ENCODE measurements at places on chromosomes 11 and 22.
A peak's percentile ranks its signal among the peaks of the same experiment; 100 is the strongest.

DNA sequence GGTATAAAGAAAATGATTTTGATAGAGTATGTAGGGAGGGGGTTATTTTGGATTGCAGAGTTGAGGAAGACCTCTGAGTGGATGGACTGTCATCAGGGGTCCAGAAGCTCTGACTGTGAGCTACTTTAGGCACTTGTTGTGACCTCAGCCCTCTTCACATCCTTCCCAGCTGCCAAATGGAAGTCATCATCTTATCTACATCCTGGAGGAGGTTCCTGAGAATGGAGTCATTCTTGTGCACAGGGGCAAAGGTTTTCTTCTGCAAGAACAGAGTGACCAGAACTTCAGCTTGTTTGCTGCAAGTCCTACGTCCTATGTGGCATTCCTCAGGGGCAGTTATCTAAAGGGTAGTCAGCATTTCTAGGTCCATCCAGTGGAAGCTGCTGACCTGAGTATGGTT lies 393.8 kb downstream of the AASDHPPT start:
- no peak for DNase-seq

GRCh38 chr11:70464509-70465361 lies 66.4 kb downstream of the CTTN start:
- DNase-seq, result no peak

DNA sequence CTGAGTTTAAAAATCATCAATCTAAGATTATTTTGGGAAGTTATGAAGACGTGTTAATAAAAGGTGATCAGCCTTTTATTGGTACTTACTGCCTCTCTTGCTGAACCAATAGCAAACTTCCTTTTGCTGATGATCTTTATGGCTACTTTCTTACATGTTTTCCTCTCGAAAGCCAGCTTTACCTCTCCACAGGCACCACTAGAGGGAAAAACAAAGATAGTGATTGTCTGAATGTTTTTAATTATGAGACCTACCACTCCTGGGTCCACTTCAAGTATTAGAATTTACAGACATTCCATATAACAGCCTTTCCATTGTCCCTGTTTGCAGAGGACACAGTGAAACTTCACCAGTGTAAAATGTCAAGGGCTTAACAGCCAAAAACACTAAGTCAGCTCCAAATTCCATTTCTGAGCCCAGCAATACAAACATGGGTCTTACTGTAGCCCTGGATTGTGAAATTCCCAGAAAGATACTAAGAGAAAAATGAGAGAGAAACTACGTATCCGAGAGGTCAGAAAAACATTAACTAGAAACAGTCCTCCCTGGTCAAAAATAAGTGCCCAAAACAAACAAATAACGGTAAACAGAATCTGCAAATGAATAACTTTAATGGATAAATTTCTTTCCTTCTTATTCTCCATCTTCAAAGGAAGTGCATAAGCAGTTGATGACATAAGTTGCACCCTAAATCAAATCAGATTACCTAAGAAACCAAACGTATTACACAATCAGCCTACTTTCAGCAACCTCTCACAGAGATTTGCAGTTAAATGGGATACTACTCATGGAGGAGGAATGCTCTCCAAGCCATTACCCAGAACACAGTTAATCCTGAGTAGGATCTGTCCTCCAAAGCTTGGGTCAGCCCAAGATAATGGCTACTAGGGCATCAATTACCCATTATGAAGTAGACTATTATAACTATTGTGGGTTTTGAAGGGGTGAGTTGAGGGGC lies 29.5 kb downstream of the CHEK2 start:
- DNase-seq, result no peak

DNA sequence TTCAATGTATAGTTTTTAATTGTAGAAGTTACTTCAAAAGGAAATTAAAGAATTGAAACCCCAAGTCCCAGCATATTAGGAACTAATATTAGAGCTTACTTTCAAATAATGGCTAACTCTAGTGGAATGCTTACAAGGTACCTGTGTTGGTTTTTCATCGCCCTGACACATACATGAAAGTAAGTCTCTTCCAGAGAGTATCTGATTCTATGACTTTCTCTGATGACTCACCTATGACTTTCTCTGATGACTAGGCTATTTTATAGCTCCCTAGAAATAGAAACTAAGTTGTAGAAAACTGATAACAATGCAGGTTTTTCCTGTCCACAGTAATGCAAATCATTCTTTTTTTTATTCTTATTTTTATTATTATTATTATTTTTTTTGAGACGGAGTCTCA lies 33.6 kb upstream of the MMP7 start:
- no peak for DNase-seq

DNA sequence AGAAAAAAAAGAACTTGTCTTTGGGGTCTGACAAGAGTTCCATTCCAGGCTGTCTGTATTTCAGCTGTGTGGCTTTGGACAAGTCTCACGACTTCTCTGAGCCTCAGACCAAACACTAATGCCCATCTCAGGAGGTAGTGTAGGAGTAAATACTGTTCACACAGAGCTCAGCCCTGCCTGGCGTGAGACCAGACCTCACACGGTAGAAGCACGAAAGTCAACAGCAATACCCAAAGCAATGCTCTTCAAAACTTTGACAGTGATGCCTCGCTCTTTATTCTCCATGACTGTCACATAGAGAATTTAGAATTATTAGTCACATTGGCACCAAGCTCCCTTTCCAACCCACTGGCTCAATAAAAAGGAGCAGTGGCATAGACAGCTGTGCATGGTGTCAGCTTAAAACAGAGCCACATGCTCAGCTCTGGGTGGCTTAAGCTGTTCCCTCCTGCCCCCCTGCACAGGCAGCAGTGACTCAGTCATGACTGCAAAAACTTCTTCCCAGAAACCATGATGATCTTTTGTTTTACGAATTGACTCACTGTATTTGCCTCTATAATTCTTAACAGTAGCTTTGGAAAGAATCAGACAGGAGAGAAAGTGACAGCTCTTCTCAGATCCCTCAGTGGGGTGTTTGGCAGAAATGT lies 74.0 kb upstream of the PHF21B start:
- DNase-seq, result no peak

GRCh38 chr11:3109921-3110706 lies 52.9 kb upstream of the CARS1 start:
- peak; percentile 31 for DNase-seq

GRCh38 chr11:74307434-74307833 lies 4.0 kb downstream of the P4HA3 start:
- no peak for DNase-seq

- DNase-seq, result peak; percentile 96
These were observed at the start of gene XNDC1N for GRCh38 chr11:71927820-71928736. XNDC1N (minus strand) TSS chr11:71928594; CDS start chr11:71923353, 5,241 bp downstream.

- DNase-seq, result no peak
These were observed 10.6 kb upstream of the SORL1 start for GRCh38 chr11:121441521-121441920.

GRCh38 chr11:1545432-1545831 lies 26.6 kb downstream of the DUSP8 start:
- no peak for DNase-seq

GRCh38 chr11:62552485-62553079 lies 6.0 kb upstream of the AHNAK start:
- DNase-seq, result no peak

GRCh38 chr11:46492532-46492931 lies 101.0 kb upstream of the CHRM4 start:
- no peak for DNase-seq

DNA sequence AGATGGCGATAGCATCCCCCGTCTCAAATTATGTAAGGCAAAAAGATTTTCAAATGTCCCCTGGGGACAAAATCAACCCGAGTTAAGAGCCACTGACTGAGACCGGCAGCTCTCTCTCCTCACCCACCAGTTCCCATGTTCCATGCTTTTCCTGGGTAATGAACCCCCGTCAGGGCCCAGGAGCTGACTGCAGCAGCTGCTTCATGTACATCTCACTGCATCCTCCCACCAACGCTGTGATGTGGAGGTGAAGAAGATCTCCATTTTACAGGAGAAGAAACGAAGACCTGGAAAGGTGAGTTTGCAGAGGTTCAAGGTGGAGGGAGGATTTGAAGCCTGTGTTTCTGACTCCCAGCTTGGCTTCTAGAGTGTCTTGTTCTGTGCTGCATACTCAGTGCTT lies 481.1 kb downstream of the MIAT start:
- DNase-seq, result no peak

GRCh38 chr11:102293873-102294601 lies 23.2 kb upstream of the BIRC3 start:
- DNase-seq, result no peak

DNA sequence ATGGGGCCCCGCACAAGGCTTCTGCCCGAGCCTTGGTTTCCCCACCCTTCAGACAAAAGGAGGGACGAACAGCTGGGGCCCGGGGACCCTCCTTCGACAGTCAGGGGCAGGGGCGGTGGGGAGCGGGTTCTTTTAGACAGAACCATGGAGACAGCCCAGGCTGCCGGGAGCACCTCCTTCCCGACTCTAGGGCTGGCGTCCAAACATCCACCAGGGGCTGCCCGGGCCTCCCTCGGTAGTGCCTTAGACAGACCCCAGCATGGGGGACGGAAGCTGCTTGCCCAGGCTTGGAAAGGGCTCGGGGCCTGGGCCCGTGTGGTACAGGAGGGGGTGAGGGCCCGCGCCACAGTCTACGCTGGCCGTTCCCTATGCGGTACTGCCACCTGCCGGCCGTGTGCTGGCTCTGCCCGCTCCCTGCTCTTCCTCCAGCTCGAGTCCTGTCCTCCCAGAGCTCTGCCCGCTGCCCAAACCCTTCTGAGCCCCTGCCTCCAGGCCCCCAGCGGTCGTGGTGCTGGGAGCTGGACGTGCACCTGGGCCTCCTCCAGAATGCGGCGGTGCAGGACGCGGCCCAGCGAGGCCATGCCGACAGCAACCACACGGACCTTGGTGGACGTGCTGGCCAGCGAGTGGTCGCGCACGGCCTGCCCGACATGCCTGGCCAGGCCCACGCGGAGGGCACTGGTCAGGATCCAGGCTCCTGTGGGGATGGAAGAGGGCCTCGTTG lies 20.1 kb downstream of the TSSC4 start:
- peak; percentile 81 for DNase-seq

DNA sequence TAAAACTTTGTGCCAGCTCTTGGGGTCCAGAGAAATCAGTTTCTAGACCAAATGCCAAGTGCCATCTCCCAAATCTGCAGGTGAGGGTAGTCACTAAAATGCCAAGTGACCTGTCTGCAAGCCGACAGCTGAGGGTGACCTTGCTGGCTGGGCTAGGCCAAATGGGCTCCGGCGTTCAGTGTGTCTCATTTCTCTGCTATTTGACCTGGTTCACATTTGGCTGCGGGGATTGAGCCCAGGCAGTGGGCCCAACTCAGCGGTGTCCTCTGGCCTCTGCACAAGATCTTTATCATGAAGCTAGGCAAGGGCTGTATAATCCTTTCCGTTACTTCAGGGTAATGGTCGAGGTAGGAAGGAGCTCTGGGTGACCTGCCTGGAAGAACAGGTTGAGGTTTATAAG lies 87.5 kb downstream of the SNX19 start:
- DNase-seq, result no peak

- DNase-seq, result peak; percentile 74
These were observed 2.1 kb downstream of the CCND1 start for GRCh38 chr11:69642913-69643632.

GRCh38 chr11:75840522-75840921 lies 25.5 kb downstream of the UVRAG start:
- DNase-seq, result no peak

- DNase-seq, result no peak
These were observed 18.3 kb downstream of the MYO18B start for GRCh38 chr22:25760294-25760693.

- no peak for DNase-seq
These were observed 18.1 kb upstream of the EHD1 start for GRCh38 chr11:64896448-64897022.

GRCh38 chr11:106061954-106062949 lies 14.9 kb downstream of the KBTBD3 start:
- DNase-seq, result peak; percentile 52

Measured in SK-N-DZ (cell line).